ENCODE measurements at places on chromosomes 13 and 19.

DNA sequence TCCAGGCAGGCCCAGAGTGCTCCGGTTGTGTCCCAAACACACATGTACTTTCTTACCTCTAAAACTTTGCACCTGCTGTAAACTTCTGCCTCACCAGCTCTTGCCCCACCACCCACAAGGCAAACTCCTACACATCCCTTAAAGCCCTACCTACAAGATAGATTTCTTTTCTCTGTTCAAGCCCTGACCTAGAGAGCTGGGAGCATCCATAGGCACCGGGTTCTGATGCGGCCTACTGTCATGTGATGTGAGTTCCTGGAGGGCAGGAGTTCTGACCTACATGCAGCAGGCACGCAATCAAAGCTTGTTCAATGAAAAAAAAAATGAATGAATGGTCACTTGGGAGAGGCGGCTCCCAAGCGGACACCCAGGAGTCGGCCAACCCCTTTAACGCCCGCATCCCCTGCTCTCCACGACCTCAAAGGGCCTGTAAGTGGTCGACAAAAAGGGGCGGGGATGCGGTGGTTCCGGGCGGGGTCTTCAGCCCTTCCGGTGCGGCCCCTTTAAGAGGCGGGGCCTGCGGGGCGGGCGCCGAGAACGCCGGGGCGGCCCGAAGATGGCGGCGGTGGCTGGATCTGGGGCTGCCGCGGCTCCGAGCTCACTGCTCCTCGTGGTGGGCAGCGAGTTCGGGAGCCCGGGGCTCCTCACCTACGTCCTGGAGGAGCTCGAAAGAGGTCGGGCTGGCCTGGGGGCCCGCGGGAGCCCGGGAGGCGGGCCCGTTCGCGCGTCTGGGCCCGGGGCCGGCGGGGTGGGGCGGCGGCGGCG is at the start of gene MAP1S:
Gene MAP1S (plus strand): TSS at position 534 of the 765 bp plus-strand sequence. CDS start 23 bp downstream, at position 557.
- DNase-seq: no peak

- DNase-seq: no peak
These were observed 636 bp upstream of the ZNF579 start for GRCh38 chr19:55581145-55581822.

DNA sequence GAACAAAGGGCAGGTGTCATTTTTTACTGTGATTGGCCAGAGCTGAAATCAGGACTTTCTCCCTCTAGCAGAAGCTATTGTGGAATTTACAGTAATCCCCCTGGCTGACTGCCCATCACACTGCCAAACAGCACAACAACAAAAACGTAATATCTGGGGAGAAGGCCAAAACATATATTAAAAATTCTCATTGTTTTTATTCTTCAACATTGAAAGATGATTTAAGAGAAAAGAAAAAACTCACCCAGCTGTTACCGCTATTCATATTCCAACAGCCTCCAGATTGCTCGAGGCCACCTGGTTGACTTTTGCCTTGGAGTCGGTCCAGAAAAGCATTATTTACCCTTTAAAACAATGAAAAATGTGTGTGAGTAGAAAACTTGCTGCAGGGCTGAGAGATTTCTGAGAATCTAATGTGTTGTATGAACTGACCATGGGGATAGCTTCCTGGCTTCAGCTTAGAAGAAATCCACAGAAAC is 97.2 kb downstream of the EPSTI1 start:
- peak; percentile 36 for DNase-seq

DNA sequence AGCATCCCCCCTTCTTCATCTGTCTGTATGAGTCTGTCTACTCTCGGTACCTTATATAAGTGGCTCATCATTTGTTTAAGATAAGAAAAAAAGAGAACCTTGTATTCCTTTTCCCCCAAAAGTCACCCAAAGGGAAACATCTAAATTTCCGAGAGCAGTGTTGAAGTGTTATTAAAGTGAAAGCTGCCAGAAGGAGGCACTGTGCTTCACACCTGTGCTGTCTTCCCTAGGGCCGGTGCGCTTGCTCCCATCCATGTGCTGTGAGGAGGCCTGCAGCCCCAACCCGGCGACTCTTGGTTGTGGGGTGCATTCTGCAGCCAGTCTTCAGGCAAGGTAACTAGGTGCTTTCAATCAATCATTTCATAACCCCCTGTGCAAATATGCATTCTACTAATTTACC is 97.5 kb downstream of the TNFRSF19 start:
- no peak for DNase-seq

DNA sequence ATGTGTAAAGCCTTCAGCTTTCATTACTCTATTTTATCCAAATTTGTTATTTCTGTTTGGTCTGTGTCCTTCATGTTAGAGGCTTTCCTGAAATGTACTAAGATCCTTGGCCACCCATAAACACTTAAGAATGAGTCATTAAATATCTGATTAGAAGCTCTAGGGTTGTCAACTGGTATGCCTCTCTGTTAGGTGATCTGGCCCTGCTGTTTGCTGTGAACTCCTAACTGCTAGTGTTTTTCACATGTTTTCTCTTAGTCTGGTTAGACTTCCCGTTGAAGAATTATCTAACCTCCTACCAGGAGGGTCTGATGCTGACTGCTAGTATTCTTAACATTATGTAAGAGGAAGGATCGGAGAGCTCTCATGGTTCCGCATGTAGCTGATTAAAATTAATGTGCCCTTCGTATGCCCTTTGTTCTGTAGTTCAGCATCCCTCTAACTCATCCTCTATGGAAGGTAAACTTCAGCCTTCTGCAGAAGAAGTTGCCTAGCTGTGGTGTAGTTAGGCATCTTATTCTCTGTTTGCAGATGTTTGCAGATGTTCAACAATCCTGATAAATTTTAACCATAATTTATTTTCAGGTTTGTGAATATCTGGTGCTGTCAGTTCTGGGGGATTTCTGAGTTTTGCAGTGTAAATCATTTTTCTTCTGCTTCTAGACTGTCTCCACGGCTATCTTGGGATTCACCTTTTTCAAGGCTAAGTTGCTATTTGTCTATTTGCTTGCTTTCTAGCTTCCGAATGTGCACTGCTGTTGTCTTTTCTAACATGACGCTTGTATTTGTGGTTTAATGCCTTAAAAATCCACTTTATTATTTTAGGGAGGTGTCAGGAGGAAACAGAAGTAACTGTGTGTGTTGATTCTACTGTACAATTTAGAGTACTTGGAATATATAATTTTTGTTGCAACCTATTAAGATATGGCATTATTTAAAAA is 207.2 kb upstream of the SPRY2 start:
- DNase-seq: no peak

DNA sequence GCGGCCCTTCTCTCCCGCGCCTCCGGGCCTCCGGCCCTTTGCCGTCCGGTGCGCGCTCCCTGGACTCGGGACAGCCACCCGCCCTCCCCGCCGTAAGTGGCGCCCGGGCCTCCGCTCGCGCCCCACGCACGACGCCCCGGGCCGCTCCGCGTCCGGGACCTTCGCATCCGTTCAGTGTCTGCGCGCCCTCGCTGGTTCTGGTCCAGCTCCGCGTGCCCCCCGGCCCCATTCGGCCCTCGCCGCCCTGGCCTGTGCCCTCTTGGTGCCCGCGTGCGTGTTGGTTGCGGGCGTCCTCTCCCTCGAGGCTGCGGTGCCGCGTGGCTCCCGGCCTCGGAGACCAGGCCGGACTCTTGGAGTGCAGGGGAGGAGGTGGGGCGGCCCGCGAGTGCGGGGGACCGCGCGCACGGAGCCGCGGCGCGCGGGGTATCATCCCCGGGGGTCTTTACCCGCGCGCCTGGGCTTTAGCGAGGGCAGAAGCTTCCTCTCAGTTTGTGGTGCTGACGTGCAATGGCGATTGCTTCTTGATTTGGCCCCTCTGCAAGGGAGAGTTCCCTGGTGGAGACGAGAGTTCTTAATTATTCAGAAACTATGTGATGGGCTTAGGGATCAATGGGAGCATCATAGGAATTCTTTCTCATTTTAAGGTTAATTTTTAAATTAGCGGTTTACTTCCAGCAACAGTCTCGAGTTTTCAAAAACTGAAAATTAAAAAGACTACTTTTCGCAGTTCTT is 757 bp downstream of the WASF3 start:
- no peak for DNase-seq

DNA sequence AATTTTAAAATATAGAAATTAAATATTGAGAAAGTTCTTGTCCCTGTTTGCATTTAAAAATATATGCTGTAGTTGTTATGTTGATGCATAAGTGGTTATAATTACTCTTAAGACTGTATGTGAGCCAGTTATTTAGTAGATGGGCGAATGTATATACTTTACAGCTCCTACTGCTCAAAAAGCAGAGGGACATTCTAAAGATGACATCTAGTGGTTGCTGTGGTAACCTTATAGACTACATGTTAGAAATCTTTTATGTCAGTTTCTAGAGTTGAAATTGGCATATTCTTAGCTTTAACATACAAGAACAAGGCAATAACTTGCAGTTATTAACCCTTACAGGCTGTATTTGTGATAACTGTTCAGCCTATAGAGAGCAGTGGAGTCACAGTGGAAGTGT is 160.5 kb downstream of the OLFM4 start:
- DNase-seq: no peak

- no peak for DNase-seq
These were observed 115.4 kb downstream of the ZDHHC20 start for GRCh38 chr13:21343659-21344058.

DNA sequence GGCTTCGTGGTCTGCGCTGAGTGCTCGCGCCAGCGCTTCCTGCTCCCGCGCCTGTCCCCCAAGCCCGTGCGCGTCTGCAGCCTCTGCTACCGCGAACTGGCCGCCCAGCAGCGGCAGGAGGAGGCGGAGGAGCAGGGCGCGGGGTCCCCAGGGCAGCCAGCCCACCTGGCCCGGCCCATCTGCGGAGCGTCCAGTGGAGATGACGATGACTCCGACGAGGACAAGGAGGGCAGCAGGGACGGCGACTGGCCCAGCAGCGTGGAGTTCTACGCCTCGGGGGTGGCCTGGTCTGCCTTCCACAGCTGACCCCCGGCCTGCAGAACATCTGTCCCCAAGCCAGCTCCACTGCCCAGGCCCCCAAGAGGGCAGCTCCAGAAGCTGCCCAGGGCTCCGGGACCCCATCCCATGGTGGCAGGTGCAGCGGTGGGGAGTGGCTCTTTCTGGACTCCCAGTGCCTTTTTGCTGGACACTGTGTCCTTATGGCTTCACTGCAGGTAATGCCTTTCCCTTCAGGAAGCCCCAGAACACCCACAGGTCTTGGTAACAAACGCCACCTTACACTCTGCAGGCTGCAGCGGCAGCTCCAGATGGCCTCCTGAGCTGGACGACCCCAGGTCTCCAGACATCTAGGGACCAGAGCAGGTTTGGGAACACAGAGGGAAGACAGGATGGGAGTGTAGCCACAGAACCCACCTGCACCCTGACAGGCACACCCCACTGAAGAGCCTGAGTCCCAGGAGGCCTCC is 9.3 kb downstream of the PLEKHF1 start:
- no peak for DNase-seq

- DNase-seq: peak; percentile 99
These were observed 423 bp upstream of the ELL start for GRCh38 chr19:18522124-18522861.

- no peak for DNase-seq
These were observed 21.4 kb downstream of the CFAP97D2 start for GRCh38 chr13:114200399-114200911.
